ENCODE measurements at places on chromosomes 2 and 18.

GRCh38 chr18:1133541-1133940 lies 228.9 kb downstream of the ADCYAP1 start:
- no peak for DNase-seq

- no peak for DNase-seq
Observed at GRCh38 chr18:6021306-6022073, 126.2 kb upstream of the TMEM200C start.

GRCh38 chr2:205002390-205002789 lies 457.1 kb downstream of the PARD3B start:
- no peak for DNase-seq

DNA sequence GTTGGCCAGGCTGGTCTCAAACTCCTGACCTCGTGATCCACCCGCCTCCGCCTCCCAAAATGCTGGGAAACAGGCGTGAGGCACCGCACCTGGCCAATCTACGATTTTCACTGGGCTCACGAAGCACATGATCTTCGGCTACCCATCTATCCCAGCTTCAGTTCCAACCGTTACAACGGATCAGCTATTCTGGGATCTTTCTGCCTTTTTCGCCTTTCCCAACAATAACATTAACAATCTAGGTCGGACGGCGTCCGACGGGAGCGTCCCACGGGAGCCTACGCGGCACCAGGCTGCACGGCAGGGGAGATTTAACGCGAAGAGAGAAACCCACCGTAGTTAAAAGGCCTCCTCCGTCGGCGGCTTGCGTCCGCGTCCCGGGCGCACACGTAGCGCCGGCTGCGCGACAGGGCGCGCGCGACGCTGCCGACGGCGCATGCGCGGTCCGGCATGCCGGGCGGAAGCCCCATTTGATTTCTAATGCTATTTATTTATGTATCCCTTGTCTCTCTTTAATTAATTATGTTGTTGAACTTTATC lies at the start of gene MSL3B:
Gene MSL3B, minus strand, starts transcription at position 394 of the 540 bp plus-strand sequence.
- DNase-seq: peak; percentile 60

- no peak for DNase-seq
Observed at GRCh38 chr2:191056228-191056627, 42.3 kb upstream of the STAT1 start.

- DNase-seq: no peak
Observed at GRCh38 chr18:13112982-13113381, 105.6 kb upstream of the LDLRAD4 start.

DNA sequence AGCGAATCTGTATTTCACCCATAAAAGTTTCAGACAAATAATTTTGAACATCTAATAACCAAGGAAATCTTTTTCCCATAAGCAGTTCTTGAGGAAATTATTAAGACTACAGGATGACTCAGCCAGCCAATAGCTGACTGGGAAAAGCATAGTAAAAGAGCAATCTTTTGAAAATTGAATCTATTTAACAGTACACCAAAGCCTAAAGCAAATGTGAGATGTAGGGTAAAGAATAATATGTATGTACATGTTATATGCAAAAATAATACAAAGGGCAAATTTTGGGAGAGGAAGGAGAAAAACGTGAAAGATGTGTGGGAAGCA lies 12.6 kb upstream of the KDSR start:
- no peak for DNase-seq

GRCh38 chr2:68721482-68722101 lies 13.0 kb upstream of the ARHGAP25 start:
- DNase-seq: no peak

DNA sequence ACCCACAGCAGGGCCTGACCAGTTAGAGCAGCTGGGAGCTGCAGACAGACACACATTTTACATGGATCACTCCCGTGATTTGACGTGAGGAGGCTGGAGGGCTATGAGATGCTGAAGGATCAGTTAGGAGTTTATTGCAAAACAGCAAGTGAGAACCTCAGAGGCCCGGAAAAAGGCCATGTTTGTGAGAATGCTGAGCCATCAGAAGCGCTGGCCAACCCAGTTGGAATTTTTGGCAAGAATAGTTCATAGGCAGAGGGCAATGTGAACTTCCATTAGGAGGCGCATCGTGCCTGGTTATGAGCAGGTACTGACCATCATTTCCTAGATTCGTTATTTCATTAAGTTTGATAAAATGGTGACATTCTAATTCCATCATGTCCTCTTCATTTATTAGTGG lies 23.3 kb upstream of the LMAN1 start:
- DNase-seq: no peak

- DNase-seq: no peak
Observed at GRCh38 chr2:43854671-43855070, 15.9 kb downstream of the ABCG8 start.

DNA sequence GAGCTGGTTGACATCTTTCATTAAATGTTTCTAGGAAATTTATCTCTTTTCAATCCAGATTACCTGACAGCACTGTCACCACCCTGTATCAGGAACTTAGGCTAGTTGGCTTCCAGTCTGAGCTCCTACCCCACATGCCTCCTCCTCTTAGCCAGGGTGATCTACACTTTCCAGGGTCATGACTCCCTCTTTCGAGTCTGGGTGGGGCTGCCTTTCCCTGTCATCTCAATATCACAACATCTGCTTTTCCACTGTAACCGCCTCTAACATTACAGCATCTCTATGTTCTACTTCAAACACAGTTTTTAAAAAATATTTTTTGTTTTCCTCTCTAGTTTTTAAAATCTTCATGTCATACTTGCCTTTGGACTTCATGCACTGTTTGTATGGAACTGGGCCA lies 129.2 kb downstream of the RBMS1 start:
- DNase-seq: no peak

DNA sequence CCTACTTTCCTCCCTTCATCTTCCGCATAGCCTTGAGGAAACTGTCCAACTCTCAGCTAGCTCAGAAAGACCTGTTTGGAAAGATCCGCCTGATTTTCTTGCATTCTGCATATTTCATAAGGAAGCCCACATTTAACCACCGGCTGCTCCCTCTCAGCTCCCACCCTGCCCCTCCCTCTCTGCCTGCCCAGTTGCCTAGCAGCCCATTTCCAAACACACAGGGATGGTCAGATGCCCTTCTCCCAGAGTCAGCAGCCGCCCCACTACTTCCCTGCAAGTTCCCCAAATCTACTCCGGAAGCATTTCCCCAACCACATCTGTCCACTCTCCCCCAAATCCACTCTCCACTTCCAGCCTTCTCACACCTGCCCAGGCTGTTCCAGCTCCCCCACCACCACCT lies 96.0 kb downstream of the TNS1 start:
- no peak for DNase-seq

- no peak for DNase-seq
Observed at GRCh38 chr2:42841344-42841743, 49.0 kb upstream of the HAAO start.

GRCh38 chr2:66849153-66849755 lies 414.3 kb downstream of the MEIS1 start:
- no peak for DNase-seq

All from stimulated activated CD4-positive, alpha-beta T cell treated with anti-CD3 and anti-CD28 coated beads, Interleukin-12 subunit alpha, Interleukin-12 subunit beta, amount 100 ng/mL, for 4 hours (primary cell).